Stimulated activated CD4-positive, alpha-beta T cell treated with anti-CD3 and anti-CD28 coated beads, Interleukin-1b, Interleukin-23, amount 100 ng/mL, for 1 hour (primary cell): ENCODE measurements at places on chromosomes 5 and 9.

DNA sequence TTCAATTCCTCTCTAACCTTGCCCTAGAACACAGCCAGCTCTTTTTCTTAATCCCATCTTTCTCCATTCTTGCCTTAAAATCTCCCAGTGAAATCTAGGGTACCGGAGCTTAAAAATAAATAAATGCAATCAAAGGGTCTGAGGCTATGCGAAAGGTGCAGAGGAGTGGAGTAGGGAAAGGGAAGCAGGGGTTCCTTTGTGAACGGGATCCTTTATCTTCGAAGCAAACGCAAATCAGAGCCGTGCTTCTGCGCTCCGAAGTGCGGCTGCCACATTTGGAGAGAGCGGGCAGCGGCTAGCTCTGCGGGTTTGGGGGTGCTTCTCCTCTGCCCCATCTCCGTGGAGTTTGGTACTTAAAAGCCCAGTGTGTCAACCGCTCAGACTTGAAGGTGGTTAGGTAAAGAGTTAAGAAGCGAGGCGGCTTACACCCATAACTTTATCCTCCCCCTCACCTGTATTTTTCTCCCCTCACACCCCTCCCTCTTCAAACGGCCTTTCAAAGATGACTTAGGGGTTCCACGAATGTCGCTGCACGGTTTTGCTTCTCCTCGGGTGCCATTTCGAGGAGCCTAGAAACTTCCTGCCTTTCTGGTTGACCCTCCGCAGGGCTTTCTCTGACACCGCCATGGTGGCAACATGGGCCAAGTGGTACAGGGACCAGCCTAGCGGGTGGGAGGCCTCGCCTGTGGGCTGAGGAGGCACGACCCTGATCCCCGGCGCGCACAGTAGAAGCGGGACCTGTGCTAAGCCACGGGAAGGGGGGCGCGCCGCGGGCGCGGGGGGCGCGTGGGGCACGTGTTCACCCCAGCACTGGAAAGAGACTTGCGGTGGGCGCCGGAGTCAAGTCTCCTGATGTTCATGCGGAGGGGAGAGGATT, 31.7 kb upstream of the NFIB start:
- DNase-seq = no peak

- DNase-seq = no peak
Observed at GRCh38 chr9:115766370-115766955, 387.1 kb upstream of the PAPPA start.

DNA sequence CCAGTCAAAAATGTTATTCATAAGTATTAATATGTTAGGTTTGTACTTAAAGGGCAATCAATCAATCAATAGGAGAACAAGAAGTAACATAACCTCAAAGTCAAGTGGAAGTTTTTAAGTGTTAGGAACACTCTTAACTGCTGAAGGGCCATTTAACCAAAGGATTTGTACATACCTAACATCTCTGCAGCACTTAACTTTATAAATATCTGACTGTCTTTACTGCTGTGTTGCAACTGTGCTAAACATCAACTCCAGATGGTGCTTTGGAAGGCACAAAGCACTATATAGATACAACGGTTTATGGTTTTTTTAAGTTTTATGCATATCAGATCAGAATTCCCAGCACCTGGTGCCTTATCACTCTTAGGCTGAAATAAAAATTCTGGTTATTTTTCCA, 604.9 kb upstream of the PTGER4 start:
- no peak for DNase-seq

DNA sequence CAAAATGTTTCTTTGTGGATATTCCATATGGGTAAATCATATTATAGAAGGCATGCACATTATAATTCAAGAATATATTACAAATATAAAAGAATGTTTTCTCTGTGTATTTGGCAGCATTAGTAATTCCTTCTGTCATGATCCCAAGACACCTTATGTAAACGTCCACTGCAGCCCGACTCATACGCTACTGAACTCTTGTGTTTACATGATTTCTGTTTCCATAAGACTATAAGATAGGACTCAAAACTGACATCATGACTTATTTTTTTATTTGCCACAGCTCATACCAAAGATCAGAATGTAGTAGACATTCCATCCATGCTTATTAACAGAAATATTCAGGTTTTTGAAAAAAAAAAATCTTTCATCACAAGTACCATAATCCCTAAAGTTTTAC, 234.1 kb downstream of the AP3B1 start:
- DNase-seq = no peak

DNA sequence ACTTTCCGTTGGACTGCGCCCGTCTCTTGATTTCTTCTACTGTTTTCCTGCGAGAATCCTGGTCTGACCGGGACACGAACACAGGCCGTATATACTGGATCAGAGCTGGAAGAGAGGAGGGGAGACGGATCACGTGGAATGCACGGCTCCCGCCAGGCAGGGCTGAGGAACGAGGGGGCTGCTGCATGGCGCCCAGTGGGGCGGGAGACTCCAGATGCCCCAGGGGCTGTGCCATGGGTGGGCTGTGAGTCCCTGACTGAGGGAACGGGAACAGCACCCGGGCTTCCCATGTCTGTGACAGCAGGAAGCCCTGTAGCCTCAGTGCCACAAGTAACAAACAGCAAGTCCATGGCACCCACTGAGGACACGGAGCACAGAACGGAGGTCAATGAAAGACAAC, 34.0 kb downstream of the LPCAT1 start:
- no peak for DNase-seq

DNA sequence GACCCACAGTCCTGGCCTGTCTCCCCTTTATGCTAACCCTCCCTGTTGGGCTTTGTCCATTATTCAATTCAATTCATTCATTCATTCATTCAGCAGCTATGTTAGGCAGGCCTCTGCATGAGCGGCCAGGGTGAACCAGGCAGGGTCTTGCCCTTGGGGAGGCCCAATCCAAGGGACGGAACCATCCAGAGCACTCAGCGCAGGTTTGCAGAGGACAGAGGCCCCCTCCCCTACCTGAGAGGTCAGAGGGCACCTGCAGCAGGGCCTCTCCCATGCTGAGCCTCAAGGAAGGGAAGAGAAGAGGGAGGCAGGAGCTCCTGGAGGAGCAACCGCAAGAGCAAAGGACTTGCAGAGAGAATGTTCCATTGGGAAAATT, 61.4 kb downstream of the C9orf50 start:
- DNase-seq = no peak
